ENCODE measurements at places on chromosomes 7 and 10.

GRCh38 chr10:12186323-12186722 is 9.4 kb downstream of the NUDT5 start:
- peak; percentile 6 for DNase-seq

DNA sequence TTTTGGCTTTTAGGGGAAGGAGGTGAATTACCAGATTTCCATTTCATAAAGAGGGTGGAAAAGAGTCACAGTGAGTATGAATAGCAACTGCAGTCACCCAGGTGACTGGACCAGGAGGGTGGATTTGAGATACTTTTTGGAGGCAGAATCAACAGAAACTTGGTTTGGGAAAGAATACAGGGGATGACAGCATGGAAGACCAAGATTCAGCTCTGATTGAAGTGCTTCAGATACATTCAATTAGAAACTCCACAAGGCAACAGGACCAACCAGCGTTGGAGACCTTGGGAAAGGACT is 83.0 kb downstream of the SGMS1 start:
- DNase-seq, result no peak

GRCh38 chr7:80131675-80132435 is 2.8 kb upstream of the GNAI1 start:
- no peak for DNase-seq

DNA sequence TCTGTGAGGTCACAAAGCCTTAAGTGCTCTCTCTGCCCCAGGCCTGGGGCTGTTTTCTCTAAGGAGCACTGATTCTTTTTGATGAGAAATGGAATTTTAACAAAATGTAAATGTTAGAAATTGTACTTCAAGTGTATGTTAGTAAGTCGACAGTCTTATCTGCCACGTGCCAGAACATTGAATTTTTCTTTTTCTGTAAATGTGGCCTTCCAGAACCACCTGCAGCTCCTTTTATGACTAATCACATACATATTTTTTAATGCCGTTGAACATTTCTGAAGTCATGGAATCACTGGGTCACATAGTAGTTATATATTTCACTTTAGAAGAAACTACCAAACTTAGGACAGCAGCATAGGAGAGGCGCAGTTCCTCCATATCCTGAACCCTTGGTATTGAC is 38.0 kb downstream of the UBE3C start:
- no peak for DNase-seq

DNA sequence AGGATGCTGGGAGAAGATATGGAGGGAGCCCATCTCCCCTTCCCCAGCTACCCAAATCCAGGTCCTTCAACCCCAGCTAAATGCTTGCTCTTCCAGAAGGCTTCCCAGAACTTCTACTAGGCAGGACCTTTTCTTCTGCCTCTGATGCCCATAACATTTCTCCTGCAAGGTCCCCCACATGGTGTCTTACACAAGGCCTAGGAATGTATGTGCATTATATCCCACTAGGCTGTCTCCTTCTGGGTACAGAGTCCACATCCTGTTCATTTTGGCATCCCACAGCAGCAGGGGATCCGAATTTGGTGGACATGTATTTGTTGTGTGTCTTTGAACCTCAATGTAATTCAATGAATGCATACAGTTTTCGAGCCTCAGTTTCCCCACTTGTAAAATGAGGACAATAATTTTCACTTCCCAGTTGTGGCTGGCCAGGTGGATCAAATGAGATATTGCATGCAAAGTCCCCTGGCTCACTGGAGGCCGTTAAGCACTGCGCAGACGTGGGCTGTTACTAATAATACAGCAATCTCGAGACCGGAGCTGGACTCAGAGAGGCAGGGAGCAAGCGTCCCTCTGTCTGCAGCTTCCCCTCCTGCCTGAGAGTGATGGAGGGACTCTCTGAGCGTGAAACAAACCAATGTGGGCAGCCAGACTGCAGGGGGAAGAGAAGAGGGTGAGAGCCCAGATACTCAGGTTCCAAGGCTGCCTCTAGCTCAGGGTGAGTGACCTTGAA is 18.6 kb upstream of the YWHAG start:
- no peak for DNase-seq

GRCh38 chr7:105688617-105689016 is 107.3 kb upstream of the EFCAB10 start:
- DNase-seq, result no peak

DNA sequence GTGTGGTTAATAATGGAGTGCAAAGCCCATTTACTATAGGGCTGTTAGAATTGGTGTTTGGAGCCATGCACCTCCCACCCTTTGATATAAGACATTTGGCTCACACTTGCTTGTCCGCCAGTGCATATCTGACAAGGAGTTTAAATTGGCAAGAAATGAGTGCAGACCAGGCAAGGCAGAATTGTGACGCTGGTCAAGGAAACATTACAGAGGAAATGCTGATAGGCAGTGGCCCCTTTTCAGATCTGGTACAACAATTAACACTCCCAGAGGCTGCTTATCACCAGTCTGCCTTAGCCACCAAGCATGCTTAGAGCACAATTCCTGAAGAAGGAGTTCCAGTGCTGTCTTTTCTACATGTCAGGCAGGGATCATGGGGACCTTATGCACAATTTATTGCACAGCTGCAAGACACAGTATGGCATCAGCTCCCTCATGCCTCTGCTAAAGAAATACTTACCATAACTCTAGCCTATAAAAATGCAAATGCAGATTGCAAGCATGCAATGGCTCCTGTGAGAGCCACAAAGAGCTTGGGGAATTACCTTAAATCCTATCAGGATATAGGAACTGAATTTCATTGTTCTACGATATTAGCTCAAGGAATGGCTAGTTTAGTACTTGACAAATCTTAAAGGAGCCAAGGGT is 35.2 kb downstream of the OR13A1 start:
- DNase-seq, result no peak

DNA sequence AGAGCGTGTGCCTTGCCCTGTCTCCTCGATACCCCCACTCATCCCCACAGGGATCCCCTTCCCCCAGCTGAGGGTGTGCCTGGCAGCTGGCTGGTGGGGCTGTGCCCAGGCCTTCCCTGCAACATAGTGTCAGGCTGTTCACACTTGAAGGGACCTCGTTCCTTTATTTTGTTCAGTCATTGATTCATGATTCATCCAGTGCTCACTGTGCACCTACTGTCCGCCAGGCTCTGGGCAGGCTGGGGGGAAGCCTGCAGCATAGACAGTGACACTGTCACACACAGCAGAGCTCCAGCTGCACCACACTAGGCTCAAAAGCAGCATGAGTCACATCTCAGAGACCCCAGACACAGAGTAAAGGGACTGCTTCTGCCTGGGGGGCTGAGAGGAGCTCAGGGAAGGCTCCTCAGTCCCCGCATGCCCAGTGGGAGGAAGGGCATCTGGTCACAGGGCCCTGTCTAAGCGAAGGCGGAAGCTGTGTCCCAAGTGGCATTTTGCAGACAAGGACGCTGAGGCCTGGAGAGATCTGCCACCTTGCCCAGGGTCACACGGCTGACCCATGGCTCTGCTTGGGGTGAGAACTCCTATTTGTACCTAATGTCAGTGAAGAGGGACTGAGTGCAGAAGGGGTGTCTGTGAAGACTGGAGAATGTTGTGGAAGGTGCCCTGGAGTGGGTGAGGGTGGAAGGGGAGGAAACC is 27.9 kb downstream of the CDH23 start:
- DNase-seq, result no peak

DNA sequence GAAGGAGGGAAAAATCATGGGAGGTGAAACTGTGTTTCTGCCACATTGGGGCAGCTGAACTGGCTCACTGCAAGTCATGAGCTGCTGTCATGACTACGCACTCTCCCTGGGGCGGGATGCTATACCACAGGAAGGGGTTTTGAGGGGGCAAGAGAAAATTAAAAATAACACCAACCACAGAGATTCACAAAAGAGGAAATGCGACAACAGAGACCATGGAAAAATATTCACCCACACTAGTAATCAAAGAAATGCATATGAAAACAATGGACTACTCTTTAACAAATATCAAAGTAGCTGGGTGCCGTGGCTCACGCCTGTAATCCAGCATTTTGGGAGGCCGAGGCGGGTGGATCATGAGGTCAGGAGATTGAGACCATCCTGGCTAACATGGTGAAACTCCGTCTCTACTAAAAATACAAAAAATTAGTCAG is 65.2 kb upstream of the TM9SF3 start:
- peak; percentile 68 for DNase-seq

- no peak for DNase-seq
Observed at GRCh38 chr10:62426086-62426485, 51.9 kb downstream of the ZNF365 start.

DNA sequence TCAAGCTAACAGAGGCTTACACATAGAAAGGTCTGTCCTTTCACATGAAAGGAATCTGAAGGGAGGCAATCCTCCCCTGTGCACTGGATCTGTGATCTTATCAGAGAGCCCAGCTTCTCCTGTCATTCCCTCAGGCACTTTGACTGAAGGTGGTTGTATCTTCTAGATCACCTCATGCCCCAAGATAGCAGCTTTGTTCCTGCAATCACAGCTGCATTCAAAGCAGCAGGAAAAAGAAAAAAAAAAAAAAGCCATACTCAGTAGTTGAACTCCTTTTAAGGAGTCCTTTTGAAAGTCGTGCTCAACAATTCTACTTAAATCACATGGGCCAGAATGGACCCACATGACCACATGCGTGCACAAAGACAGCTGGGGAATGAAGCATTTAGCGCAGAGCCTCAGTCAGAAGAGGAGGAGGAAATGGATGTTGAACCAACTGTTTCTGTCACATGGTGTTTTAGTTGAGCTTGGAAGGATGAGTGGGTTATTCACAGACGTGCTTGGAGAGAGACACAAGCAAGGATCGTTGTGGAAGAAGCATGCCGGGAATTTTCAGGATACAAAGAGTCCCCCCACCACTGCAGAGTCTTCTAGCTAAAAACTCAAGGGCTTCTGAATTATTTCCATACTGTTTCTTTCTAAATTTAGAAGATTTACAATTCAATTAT is 13.0 kb upstream of the PFKP start:
- DNase-seq, result no peak

DNA sequence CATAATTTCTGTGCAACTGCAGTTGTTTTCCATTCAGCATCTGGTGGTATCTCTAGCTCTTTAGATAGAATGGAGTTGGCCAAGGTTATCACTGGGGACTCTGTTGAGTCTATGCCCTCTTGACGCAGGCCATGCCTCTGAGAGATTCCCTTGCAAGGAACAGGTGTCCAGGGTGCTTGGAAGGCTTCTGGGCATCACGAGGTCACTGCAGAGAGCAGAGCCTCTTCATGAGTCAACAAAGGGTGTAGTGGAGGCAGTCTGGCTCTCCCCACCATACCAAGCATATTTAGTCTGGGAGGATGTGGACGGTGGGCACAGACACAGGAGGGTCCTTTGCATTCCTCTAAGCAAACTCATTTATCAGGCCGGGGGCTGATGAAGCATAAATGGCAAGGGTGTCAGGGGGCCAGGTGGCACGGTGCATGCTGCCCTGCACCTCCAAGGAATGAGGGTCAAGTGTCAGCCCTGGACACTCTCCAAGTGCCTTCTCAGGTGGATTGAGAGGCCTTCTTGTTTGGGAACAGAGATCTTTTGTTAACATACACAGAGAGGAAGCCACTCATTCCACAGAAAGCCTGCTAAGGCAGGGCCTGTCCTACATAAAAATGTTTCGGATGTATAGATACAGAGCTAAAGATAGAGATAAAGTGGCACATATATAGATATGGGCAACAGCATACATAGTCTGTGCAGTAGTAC is 328.6 kb downstream of the INHBA start:
- DNase-seq, result no peak

GRCh38 chr7:151706277-151707104 is 170.4 kb downstream of the PRKAG2 start:
- DNase-seq, result no peak

GRCh38 chr10:11153245-11153644 is 135.6 kb downstream of the CELF2 start:
- DNase-seq, result no peak

DNA sequence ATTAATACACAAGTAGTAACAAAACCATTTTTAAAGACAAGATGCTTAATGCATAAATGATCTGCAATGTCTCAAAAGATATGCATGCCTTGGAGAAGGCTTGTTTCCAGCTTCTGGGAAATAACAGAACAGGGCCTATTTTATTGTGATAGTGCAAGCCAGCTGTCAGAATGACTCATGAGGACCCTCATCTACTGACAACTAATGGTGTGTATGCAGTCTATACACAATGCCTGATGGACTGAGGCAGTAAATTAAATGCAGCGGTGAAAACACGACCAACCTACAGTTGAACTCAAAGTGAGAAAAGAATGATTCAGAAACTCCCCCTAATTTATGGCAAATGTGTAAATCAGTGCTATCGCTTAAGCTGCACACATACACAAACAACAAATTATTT is 46.3 kb downstream of the VPS41 start:
- no peak for DNase-seq

GRCh38 chr10:97372233-97372875 is 28.8 kb downstream of the RRP12 start:
- no peak for DNase-seq

- DNase-seq, result no peak
Observed at GRCh38 chr10:29820890-29821461, 186.2 kb upstream of the SVIL start.

GRCh38 chr7:1942243-1942940 is 272.3 kb downstream of the ELFN1 start:
- no peak for DNase-seq

- peak; percentile 19 for DNase-seq
Observed at GRCh38 chr7:48035967-48036478, 680 bp downstream of the C7orf57 start.

GRCh38 chr7:43351683-43352082 is 231.2 kb upstream of the STK17A start:
- no peak for DNase-seq

All from CD4-positive, alpha-beta T cell treated with Interferon alpha-2 for 1 hour (primary cell).